ENCODE measurements at places on chromosomes 1 and 21.

DNA sequence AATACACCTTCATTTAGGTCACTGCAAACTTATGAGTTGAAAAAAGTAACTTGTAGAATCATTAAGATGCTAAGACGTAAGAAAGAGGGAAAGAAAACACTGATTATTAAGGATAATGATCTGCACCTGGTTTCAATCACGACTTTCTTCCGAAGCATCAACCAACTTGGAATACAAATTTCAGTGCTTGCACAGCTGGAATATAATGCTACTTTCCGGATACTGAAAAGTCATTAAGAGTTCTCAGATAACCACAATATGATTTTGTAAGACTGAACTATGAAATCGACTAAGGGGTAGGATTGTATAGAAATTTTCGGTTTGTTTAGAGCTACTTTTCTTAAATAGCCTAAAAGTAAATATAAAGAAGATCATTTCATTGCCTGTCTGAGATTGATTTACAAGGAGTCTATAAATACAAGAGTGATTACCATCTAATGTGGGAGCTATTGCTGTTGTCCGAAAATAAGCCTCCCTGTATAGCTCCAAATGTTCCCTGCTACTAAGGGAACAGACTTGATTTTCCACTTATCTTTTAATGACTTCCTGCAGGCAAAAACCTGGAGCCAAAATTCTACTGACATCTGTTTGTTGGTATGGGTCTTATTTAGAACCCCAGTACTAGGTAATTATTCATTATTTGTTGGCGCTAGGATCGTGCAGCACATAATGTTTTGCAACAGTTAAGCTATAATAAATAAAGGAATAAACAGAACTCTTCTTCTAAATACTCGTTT lies 673.3 kb downstream of the KCNT2 start:
- DNase-seq = no peak

DNA sequence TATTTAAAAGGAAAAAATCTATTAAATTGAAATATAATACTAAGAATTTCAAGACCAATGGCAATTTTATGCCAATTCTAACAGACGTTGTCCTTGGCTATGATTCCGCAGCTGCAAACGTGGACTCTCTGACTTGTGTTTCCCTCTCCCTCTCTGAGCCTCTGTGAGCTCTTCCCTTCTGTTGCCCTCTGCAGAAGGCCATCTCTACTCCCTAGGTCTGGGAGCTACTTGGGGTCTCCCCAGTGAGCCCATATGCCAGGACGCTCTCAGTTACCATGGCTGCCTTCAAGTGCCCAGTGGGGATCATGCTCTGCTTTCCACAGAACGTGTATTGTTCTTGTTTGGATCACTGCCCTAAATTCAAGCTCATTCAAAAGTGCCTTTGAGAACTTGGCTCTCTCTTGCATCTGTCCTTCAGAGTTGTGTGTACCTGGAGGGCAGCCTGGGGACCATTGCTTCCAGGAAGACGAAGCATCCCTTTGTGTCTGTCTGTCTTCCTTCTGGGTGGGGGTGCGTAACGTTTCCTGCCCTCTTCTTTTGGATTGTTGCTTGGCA lies 97.5 kb upstream of the TSPAN2 start:
- no peak for DNase-seq

- DNase-seq = no peak
These were observed 32.5 kb upstream of the KCNA3 start for GRCh38 chr1:110707232-110707631.

GRCh38 chr1:98077691-98078090 lies 156.9 kb upstream of the DPYD start:
- DNase-seq = no peak

DNA sequence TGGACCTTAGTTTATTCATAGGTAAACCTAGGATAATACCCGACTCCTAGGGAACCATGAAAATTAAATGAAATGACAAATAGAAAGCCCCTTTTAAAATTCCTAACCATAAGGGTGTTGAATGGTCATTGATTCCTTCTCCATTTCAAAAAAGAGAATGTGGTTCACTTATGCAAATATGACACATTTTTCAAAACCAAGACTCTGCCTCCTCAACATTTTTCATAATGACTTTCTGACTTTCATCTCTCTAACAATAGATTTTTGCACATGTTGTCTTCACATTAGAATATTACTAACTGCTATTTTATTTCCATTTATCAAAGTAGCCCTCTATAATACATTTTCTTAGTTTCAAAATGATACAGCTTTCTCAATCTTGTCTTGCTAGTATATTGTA lies 169.1 kb downstream of the NTNG1 start:
- no peak for DNase-seq

- no peak for DNase-seq
These were observed 2.6 kb upstream of the C1orf174 start for GRCh38 chr1:3902571-3903091.

DNA sequence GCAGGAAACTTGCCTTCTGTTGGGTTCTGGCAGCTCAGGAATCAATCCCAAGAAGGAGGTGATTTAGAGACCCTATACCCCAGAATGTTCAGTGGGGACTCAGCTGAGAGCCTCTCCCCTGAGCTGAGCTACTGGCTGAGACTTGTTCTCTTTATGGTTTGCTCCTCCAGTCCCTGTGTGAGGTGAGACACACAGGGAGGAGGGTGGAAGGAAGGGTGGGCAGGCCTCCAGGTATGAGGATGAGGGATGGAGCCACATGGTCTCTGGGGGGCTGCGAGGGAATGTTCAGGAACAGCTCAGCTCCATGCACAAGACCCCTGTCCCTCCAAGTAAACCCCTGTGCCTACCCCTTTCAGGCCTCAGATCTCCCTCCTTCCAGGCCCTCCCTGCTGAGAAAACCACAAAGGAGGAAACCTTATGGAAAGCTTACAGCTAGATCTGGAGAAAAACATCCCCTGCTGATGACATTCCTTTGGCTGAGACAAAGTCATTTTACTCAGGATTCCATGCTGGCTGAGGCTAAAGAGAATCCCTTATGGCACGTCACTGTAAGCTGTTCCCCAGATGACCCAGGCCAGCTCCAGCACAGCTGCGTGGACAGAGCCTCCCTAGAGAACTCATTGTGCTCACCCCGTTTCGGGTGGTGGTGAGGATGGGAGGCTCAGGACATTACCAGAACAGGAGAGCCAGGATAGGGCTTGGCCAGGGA lies 91.5 kb upstream of the IPO9 start:
- no peak for DNase-seq

- no peak for DNase-seq
These were observed 37.0 kb upstream of the ZNF496 start for GRCh38 chr1:247368490-247369145.

GRCh38 chr1:225044258-225044657 lies 114.8 kb downstream of the DNAH14 start:
- no peak for DNase-seq

- DNase-seq = no peak
These were observed 1028.8 kb downstream of the ADGRL2 start for GRCh38 chr1:82829527-82829926.

- no peak for DNase-seq
These were observed 9.8 kb downstream of the PPFIA4 start for GRCh38 chr1:203036135-203036534.

- no peak for DNase-seq
These were observed 4.7 kb upstream of the ZNF496 start for GRCh38 chr1:247336390-247336789.

DNA sequence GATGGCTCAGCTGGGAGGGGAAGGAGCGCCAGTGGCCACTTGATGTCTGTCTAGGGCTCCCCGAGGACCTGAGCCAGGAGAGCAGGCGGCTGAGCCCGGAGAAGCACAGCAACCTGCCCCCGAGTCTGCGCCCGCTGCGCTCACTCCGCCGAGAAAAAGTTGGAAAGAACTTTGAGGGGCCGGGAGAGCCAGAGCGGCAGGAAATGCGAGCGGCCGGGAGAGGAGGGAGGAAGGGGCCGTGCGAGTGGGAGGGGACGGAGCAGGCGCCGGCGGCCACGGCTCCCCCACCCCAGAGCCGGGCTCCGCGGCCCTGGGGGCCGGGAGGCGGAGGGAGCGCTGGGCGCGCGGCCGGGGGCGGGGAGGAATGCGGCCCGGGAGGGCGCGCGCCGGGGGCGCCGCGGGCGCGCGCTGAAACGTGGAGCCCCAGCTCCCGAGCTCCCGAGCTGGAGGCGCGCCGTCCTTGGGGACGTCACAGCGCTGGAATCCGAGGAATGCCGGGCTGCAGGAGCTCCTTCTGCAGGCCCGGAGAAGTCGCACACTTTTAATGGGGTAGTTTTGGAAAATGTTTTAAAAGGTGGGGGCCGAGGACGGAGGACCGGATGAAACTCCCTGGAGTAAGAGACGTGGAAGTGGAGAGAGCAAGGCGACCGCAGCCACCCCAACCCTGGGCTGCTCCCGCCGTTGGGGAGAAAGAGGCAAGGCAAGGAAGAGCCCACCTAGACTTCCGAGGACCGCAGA lies at the start of gene PTPN14:
TSS of gene PTPN14 (minus strand) at position 167 of the 738 bp plus-strand sequence. CDS start 86,799 bp downstream, outside the sequence.
- no peak for DNase-seq

DNA sequence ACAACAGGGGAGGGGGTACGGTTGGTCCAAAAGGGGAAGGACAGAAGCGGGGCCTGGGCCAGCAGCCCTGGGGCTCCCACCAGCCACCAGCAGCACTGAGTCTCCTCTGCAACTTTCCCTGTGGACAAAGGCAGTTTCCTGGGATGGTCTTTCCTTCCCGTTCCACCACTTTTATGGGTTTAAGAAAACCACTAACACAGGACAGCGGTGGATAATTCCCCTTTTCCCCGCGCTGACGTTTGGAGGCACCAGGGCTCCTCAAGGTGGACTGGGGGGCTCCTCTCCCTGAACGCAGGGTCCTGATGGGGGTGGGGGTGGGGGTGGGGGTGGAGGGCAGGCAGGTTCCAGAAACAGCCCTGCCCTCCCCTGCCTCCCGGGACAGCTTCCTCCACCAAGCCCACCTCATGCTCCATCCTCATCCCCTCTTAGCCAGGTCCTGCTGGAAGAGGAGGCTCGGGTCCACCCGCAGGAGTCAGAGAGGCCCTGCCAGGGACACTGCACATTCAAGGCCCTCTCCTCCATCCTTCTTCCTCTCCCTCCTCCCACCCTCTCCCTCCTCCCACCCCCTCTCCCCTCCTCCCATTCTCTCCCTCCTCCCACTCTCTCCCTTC lies 4.8 kb upstream of the COL6A1 start:
- no peak for DNase-seq

DNA sequence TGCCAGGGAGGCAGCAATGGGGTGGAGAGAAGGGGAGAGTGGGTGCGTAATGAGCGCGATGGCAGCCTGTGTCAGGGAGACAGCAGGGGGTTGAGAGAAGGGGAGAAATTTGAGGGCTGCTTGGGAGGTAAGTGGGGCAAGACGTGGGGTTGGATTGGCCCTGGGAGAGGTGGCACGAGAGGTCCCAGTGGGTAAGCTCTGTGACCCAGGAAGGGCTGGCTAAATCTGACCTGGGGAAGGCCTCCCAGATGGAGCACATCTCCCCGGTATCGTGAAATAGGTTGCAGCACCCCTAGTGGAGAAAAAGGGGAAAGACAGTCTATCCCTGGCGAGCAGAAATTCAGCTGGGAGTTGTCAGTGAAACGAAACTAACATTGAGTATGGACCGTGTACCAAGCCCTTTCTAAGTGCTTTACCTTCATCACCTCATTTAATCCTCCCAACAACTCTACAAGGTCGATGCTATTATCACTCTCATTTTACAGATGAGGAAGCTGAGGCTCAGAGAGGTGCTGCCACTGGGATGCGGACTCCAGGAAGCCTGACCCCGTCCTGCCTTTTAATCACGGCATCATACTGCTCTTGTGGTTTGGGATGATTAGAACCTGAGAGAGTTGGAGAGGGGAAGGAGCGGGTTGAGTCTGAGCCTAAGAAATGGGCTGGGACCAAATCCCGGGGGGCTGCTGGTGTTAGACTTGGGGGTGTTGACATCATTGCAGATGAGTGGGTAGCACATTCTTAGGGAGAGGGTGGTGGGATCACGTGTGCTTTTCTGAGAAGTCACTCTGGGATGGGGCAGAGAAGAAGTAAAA lies 56.6 kb upstream of the RPL11 start:
- no peak for DNase-seq

DNA sequence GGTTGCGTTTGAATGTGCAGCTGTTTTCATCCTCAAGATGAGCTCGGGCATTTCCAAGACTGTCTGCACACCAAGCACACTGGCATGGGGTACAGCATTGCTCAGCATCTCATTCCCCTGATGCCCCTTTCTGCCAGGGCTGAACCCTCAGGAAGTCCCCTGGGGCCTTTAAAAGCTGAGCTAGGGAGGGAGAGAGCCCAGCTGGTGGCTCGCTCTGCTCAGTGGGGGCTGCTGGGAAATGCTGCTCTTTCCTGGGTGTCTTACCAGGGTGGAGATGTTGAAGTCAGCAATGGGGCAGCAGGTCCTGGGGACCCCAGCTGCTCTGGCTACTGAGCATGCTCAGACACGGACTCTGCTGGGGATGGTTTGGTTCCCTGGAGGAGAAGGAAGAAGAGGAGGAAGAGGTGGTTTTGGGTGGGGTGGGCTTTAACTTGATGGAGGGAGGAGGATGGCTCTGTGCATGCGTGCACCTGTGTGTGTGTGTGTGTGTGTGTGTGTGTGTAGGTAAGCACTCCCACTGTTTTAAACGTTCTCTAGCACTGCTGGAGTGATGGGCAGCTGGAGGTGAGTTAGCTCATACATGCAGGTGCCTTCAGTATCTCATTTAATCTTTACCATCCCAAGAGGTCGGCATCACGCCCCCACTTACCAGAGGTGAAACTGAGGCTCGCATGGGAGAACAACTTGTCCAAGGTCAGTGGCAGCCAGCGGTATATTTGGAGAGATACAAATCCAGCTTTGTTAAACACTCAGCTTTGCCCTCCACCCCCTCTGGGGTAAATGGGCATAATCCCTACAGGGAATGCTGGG lies 40.9 kb downstream of the ACTL8 start:
- DNase-seq = no peak

GRCh38 chr21:26154753-26155152 lies 15.8 kb downstream of the APP start:
- DNase-seq = no peak

GRCh38 chr1:167099851-167100250 lies 6.0 kb downstream of the STYXL2 start:
- no peak for DNase-seq

DNA sequence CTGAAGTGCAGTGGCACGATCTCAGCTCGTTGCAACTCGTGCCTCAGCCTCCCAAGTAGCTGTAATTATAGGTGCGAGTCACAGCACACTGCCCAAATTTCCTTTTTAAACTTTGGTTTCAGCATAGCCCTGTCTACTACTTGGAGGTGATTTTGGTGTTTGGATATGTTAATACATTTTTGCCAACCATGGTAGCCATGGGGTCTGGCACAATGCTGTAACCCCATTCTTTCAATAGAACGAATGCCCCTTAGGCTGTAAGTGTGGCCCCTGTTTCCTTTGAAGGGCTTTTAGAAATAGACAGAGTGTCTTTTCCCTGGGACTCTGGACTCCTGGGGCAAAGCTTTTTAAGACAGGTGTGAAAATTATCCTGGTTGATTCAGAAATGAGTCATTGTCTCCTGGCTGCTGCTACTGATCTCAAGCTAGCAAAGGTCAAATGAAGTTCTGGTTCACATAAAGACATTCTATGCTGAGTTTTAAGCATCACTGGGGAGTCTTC lies 141.1 kb upstream of the RUNX1 start:
- DNase-seq = no peak

- no peak for DNase-seq
These were observed 492 bp downstream of the FOXO6 start for GRCh38 chr1:41361495-41362356.

GRCh38 chr1:34693081-34693480 lies 61.8 kb upstream of the GJB5 start:
- DNase-seq = no peak
